Stimulated activated CD4-positive, alpha-beta T cell treated with anti-CD3 and anti-CD28 coated beads, Interleukin-15, amount 100 ng/mL, for 1 hour (primary cell): ENCODE measurements at places on chromosomes 5 and 9.

DNA sequence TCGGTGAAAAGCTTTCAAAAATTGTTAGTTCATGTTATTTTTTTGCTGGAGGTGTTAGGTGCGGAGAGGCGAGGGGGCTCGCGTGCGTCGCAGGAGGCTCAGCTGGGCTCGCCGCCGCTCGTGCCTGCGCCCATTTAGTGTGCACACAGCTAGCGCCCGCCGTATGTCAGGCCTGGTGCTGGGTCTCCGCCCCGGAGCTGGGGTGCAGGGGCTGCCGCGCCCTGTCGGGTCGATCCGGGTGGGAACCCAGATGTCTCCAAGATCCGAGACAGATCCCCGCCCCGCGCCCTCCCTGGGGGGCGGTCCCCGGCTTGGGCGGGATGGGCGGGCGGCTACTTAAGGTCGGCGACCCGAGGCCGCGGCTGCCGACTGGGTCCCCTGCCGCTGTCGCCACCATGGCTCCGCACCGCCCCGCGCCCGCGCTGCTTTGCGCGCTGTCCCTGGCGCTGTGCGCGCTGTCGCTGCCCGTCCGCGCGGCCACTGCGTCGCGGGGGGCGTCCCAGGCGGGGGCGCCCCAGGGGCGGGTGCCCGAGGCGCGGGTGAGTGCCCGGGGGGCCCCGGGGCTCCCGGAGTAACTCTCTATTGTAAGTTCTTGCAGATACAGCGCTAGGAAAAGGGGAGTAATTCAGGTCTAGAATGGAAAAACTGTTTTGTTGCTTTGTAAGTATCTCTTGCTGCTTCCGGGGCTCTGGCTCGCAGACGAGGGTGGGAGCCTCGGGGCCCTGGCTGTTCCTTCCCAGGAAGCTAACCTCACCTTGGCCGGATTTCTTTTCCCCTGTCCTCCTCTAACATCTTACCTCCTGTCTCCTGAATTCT, 31.7 kb downstream of the GSN start:
- DNase-seq = no peak

DNA sequence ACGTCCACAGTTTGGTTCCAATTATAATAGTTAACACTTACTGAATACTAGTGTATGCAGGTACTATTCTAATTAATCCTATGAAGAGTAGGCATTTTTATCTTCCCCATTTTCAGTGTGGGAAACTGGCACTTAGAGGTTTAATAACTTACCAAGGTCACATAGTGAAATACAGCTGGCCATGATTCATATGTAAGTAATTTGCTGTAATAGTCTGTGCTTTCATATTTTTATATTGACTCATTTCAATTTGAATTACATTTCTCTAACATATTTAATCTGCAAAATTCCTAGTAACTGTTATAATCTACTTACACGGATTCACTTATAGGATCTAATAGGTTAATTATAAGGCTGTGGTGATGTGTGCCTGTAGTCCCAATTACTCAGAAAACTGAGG, 19.4 kb downstream of the CCNH start:
- DNase-seq = no peak

DNA sequence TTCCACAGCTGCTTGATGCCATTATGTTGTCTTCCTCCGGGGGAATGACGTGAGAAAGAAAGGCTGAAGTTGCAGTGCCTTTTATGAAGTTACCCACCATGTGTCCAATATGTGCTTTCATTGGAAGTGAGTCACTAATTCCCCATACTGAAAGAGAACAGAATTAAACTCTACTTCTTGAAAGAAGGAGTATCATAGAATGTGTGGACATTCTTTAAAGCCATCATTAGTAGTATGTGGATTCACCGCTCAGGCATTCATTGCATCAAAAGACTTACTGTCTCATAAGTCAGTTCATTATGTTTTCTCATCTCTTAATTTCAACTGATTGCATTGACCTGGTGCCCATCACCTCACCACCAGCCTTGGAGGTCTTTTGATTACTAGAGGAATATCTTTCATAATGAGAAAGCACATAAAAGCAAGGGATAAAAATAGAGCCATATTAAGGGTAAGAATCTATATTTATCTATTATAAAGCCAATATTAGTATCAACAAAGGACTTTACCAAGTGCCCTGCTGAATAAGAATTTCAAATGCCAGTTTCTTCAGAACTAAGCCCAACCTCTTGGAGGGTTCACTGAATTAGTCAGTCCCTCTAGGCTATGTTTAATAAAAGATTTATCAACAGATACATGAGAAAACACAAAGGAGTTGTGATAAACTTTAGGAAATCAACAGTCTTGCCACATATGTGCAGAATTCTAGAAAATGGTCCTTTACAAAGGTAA, 516.1 kb downstream of the NTRK2 start:
- no peak for DNase-seq

DNA sequence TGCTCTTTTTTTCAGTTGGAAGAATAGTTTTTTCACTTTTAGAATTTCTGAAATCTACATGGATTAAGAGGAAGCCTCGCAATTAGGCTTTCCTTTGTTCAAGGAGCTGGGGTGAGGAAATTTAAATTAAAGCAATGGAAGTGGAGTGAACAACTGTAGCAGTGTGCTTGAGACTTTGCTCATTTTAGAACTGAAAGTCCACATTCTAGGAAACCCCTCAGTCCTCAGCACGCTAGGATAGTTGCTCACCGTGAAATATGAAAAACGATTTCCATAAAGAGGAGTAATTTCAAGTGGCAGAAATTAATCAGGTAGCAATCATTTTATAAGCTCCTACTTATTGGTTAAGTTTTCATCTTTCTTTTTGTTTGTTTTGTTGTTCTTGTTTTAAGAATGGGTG, 243.0 kb upstream of the ITGA1 start:
- no peak for DNase-seq

DNA sequence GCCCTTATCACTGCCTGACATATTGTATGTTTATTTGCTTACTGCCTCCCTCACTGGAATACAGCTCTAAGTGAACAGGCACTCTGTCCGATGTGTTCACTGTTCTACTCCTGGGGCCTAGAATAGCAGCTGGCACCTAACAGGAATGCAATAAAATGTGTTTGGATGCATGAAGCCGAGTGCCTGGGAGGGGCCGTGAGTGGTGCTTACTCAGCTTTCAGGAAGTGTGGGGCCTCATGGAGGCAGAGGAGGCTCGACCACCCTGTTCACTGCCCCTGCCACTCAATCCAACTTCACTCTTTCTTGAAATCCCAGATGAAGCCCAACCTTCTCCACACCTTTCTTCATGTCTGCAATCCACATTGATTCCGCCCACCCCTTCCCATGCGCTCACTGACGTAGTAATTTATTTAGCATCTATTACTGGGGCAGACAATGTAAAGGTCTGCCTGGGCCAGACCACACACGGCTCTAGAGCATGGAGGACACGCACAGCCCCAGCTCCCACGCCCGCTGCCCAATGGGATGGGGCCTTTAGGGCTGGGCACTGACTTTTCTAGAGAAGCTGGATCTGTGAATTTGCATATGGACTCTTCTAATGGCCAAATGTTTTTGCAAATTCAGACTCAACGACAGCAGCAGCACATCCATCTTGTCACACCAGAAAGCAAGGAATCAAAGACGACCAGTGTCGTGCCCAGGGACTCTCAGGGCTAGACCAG, 21.3 kb downstream of the TBC1D9B start:
- DNase-seq = no peak

DNA sequence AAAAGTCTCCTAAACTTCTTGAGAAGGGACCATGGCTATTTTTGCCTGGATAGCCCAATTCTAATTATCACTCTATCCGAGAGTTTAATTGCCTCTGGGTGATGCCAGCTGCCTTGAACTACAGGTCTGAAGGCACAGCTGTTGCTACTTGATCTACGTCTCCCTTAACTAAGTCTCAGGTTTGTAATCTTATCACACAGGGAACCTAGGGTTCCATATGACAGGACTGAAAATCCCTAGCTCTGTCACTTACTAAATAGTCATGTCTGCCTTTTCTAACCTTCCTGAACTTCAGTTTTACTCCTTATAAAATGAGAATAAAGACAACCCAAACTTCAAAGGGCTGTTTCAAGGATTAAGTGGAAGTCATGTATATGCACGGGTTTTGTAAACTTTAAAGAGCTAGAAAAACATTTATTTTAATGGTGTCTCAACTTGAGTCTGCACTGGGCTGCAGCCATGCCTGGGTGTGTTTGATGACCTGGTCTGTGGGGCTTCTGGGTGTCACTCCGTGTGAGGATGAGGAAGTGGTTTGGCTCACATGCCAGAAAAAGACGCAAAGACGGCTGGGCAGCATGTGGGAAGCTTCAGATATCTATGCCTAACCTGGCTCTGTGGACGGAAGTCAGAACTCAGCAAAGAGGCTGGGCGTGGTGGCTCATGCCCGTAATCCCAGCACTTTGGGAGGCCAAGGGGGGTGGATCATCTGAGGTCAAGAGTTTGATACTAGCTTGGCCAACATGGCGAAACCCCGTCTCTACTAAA, 129.3 kb upstream of the SLC44A1 start:
- DNase-seq = no peak

- DNase-seq = no peak
Measured at GRCh38 chr9:79390077-79390698, 181.6 kb upstream of the TLE4 start.
